ENCODE measurements at places on chromosomes 7 and 10.

- peak; percentile 92 for DNase-seq
Measured at GRCh38 chr7:867001-867405, 9.4 kb upstream of the GET4 start.

- DNase-seq = no peak
Measured at GRCh38 chr7:22802426-22802825, 20.2 kb downstream of the TOMM7 start.

GRCh38 chr7:114392686-114393085 is 21.9 kb upstream of the FOXP2 start:
- no peak for DNase-seq

GRCh38 chr7:1758028-1758858 is 88.2 kb downstream of the ELFN1 start:
- peak; percentile 43 for DNase-seq

GRCh38 chr7:22252936-22253536 is 103.9 kb downstream of the RAPGEF5 start:
- no peak for DNase-seq

DNA sequence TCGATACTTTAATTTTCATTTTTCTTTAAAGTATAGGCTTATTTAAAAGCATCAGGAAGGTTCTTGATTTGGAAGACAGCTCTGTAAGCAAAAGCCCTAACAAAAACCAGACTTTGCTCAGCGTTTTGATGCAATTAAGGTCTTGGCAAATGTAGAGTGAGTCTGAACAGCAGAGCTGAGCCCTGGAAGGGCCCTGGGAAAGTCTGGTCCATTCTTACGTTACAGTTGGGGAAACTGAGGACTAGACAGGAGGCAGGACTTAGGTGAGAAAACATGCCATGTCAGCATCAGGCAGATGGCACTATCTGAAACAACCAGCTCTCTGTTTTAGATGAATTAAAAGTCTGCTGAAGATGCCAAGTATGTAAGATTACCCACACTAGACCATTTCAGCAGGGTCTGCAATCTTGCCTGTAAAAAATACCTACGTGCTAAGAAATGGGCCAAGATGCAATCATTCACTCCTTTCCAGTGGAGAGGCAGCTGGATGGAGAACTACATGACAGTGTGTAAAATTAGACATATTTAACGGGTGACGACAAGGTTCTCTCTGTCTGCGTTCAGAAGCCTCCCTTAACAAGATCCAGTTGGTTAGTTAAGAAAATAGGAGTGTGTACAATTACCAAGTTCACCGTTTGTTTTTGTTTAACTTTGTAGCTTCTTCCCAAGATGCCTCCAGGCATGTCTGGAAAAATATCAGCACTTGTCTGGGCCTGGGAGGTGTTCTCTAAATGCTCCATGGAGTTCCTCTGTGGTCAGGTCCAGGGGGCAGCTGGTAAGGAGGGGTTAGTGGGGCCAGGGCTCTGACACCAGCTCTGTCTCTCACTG is 502.3 kb upstream of the ZMIZ1 start:
- DNase-seq = no peak

GRCh38 chr7:17988141-17988540 is 39.5 kb downstream of the PRPS1L1 start:
- DNase-seq = no peak

DNA sequence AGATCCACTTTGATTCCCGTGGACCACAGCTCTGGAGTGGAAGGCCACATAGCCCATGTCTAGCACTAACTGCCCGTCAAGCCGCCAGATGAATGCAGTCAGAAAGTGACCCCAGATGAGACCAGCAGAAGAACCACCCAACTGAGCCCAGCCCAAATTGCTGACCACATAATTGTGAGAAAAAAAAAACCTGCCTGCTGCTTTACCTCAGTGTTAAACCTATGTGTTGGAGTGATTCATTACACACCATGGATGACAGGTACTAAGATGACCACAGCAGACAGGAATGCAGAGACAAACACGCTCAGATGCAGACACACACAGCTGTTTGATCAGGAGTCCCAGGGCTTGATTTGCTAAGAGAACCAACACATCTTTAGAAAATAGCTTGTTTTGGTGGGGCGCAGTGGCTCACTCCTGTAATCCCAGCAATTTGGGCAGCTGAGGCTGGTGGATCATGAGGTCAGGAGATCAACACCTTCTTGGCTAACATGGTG is 168.1 kb upstream of the PPP2R2D start:
- no peak for DNase-seq

- no peak for DNase-seq
Measured at GRCh38 chr7:157470017-157470322, 133.2 kb downstream of the DNAJB6 start.

DNA sequence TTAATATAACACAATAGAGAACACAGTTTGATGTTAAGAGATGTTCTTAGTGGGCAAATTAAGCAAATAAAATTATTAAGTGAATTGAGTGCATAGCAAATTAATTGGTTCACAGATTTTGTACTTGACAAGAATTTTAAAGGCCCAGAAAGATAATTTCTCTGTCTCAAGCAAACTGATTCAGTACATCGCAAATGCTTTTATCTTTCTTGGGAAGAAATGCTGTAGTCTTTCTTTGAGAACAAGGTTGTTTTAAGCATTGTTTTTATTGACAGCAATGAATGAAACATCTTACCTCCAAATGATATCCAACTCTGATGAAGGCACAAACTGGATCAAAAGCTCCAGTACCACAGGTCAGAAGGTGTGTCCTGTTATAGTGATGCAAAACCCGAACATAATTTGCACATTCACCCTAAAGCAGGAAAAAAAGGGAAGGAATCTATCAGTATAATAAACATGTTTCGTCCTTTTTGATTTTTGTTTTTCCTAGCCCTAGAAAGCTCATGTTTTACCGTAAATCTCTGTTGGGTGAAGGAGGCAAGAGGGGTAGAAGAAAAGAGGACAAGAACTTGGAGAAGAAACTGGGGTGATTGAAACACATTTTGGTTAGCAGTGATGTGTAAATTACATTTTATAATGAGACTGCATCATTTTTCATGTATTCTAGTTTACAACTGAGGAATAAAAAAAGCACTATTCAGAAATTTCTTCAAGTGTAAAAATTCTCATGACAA is 182.6 kb downstream of the SEMA3E start:
- no peak for DNase-seq

- no peak for DNase-seq
Measured at GRCh38 chr10:110852947-110853346, 18.8 kb upstream of the PDCD4 start.

- peak; percentile 28 for DNase-seq
Measured at GRCh38 chr7:141550386-141551093, 670 bp upstream of the AGK start.

DNA sequence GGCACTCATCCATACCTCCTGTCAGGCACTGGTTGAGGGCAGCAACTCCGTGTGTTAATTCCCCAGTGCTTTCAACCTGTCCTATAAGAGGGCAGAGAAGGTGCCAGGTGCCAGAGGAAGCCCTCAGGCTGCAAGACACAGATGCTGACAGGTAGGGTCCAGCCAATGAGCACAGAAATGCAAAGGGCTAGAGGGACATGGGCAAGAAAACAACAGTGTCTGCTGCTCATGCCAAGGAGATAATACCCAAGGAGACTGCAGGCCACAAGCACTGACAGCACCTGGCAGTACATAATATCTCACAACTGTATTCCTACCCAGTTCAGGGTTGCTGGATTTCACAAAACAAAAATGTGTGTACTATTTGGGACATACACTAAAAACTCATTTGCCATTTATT is 38.4 kb upstream of the TM9SF3 start:
- DNase-seq = no peak

DNA sequence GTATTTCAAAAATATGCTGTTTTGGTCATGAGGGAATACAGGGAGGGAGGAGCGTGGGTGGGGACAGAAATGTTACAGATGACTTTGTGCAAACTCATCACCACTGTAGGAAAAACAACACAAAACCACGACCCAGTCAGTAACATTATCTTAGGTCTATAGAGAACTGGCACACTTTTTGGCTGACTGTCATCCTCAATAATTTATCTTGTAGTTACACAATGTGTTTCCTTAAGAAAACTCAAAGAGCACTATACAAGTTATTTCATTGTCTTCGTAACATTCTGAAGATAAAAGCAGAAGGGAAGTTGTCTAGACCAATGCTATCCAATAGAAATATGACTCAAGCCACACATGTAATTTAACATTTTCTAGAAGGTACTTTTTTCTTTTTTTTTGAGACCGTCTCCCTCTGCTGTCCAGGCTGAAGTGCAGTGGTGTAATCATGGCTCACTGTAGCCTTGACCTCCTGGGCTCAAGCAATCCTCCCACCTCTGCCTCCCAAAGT is 16.9 kb upstream of the CDK14 start:
- no peak for DNase-seq

DNA sequence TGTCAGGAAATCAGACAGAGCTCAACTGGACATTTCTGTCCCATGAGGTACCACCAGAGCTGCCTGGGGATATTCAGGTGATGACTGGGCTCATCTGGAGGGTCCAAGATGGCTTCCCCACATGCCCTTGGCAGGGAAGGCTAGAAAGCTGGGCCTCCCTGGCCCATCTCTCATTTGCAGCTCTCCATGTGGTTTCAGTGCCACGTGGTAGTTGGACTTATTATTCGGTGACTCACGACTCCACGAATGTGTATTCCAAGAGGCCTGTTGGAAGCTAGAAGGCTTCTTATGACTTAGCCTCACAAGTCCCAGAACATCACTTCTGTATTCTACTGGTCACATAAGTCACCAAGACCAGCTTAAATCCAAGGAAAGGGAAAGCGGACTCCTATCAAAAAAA is 22.8 kb downstream of the NSMCE4A start:
- DNase-seq = no peak

DNA sequence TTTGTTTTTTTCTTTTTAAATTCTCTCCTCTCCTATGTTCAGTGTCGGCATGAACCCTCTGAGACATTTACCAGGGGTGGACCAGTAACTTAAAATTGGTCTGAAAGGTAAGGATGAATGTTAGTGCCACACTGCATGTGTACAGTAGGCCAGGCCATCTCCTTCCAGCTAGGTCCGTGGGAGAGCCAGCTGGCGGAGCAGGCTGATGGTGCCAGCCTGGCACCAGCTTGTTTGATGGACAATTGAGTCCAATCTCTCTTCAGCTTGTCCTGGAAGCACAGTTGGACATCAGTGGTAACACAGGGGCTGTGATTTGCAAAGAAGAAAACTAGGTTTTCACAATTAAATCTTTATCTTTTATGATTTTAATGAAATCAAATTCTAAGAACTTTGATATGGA is 136.5 kb downstream of the CNNM2 start:
- DNase-seq = no peak

- no peak for DNase-seq
Measured at GRCh38 chr7:3847336-3847735, 546.3 kb downstream of the SDK1 start.

DNA sequence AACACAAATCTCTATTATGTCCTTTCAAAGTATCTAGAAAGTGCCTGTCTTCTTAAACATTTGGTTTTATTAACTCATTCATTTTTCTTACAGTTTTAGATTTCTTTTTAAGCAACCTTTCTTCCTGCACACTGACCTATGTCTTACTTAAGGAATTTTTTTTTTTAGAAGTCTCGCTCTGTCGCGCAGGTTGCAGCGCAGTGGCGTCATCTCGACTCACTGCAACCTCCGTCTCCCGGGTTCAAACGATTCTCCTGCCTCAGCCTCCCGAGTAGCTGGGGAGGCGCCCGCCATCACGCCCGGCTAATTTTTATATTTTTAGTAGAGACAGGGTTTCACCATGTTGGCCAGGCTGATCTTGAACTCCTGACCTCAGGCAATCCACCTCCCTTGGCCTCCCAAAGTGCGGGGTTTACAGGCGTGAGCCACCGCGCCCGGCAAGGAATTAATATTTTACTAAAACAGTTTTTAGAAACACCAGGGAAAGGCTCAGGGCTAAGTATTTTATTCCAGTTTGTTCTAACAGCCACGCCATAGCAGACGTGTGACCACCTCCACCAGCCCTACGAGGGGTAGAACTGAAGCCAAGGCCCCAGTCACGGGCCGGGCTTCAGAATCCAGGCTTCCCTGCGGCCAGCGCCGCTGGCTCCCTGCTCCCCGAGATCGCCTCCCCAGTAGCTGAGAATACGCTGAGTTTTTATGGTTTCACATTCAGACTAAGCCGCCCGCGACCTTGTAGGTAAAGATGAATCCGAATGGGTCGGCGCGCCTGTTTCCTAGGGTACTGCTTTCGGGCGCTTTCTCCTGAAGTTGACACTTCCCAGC is 941 bp upstream of the LUC7L2 start:
- no peak for DNase-seq

- no peak for DNase-seq
Measured at GRCh38 chr7:42359946-42360345, 122.9 kb upstream of the GLI3 start.

- DNase-seq = no peak
Measured at GRCh38 chr10:64515970-64516699, 994.9 kb downstream of the REEP3 start.

DNA sequence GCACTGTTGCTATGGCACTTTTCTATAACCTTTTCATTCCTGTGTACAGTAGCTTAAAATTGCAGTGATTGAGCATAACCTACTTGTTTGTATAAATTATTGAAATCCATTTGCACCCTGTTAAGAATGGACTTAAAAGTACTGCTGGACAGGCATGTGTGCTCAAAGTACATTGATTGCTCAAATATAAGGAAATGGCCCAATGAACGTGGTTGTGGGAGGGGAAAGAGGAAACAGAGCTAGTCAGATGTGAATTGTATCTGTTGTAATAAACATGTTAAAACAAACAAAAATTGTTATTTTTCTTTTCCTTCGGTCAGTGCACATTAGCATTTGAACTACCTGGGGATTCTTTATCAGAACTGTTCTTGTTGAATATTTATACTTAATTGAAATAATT is 57.1 kb upstream of the BAMBI start:
- DNase-seq = no peak

DNA sequence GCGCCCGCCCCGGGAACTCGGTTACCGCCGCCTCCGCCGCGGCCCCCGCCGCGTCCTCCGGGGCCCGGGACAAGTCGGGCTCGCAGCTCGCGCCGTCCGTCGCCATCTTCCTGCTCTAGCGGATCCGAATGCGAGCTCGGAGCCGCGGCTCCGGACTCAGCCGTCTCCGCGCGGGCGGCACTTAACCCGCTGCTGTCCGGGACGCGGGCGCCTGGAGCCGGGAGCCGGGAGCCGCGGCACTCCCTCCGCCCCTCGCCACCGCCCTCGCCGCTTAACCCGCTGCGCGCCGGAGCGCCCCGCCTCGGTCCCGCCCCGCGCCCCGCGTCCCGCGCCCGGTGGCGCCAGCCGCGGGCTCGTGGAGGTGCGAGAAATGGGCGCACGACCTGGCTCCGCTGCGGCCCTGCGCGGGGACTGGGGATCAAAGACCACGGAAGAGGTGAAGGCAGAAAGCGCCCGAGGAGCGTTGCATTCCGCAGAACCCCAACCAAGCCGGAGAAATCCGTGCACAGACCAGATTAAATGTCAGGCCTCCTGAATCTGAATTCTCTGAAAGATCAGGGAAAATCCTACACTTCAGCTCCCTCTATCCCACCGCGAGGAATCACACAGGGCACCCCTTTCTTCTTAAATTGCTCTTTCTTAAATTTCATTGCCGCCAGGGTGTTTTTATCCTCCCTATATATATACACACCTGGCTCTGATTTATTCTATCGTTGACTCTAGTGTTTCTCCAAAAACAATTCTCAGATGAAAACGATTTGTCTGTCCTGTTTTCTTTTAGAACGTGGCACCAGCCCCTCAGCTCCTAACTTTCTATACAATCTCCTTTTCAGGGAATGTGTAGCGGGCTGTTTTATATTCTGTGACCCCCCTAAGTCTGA is at the start of gene CTTNBP2:
CTTNBP2 (minus strand) TSS at position 132 of the 881 bp plus-strand sequence; CDS start at position 106, 26 bp downstream.
- DNase-seq = peak; percentile 81

- DNase-seq = no peak
Measured at GRCh38 chr10:85674851-85675250, 691.7 kb downstream of the GRID1 start.

- DNase-seq = no peak
Measured at GRCh38 chr7:54546986-54547314, 4.8 kb downstream of the VSTM2A start.

- no peak for DNase-seq
Measured at GRCh38 chr7:80589631-80590030, 48.8 kb upstream of the CD36 start.

Data from AG08396 (cell line).